ENCODE measurements at places on chromosomes 5 and 9.

DNA sequence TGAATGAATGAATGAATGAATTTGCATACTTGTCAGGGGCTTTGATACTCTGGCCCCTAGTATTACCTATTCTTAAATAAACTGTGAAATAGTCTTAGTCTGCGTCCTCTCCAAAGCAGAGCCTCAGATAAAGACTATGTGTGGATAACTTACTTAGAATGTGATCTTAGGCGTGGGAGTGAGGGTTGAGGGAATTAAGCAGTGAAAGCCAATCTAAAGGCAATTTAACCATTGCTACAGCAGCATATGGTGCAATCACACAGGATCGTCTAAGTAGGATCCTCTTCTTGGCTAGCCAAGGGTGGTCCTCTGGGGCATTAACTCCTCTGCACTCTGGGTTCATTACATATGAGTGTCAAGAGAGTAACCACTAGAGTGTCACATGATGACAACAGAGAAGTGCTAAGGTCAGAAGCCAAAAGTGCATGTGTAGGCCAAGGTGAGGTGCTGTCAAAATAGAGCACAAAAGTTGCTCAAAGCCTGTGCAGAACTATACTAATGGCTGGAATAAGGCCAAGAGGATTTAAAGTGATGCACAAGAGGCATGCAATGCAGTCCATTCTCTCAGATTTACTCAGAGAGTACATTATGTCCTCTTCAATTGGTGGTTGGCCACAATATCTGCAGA is 274.4 kb upstream of the SEMA6A start:
- DNase-seq = no peak

DNA sequence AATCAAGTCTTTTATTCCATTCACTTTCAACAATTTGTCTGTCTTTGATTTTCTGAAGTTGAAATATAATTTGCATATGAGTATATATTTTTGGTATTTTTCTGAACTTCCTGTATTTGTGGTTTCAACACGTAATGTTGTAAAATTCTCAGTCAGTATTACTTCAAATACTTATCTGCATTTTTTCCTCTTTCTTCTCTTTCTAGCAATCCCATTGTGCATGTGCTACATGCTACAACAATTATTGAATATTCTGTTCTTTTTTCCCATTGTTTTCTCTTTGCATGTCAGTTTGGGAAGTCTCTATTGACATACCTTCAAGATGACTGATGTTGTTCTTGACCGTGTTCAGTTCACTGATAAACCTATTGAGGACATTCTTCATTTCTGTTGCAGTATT is 5.6 kb upstream of the ANKRD18A start:
- DNase-seq = no peak

GRCh38 chr5:68848091-68848490 is 245.7 kb upstream of the SLC30A5 start:
- DNase-seq = peak; percentile 41

DNA sequence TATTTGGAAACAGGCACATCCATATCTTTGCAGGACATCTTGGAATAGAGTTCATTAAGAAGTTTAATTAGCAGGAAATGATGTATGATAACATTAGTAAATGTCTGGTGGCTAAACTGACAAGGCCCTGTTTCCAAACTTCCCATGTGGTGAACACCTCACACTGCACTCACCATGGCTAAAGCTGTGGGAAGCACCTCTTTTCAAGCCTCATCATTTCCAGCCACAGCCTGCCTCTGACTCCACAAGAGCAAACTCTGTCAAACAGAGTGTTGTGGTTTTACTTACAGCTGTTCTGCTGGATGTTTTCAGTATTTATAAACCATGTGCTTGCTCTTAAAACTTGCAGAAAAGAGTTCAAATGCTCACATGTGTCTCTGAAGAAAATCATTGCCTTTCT is 14.9 kb upstream of the NDUFB6 start:
- no peak for DNase-seq

- DNase-seq = no peak
Observed at GRCh38 chr5:116023619-116024018, 8.7 kb upstream of the ARL14EPL start.

GRCh38 chr5:89458332-89458656 is 575.3 kb upstream of the MEF2C start:
- DNase-seq = no peak

DNA sequence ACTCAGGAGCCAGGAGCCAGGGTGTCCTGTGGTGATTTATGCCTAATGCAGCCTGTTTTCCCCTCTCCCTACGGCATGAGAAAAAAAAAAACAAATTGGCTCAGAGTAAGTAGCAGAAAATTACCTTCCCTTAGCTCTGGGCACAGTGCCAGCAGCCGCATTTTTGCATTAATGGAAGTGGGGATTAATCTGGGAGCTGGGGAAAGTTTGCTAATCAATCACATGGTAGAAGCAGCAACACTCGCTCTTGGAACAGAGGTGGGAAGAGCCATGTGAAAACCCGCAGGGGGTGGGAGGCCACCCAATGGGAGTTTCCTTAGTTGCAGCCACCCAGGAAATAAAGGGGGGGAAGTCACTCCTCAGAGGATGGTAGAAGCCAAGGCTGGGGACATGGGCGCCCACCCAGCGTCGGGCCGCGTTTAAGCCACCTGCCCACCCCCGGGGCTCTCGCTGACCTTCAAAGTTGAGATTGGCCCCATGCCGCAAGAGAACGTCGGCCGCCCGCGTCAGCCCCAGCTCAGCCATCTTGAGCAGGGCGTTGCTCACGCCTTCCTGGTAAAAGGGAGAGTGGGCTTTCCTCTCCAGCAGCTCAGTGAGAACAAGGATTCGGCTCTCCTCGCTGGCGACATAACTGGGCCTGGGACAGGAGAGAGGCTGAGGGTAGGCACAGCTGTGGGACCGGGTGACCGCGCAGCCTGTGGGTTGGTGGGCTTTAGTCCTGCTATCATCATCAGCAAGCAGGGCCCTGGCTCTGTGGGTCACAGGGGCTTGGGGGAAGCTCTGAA is 1.7 kb downstream of the ASB6 start:
- DNase-seq = no peak

- no peak for DNase-seq
Observed at GRCh38 chr5:93723681-93724080, 17.7 kb downstream of the POU5F2 start.

Measured in GM04503 (cell line).